Thymus (tissue), 14 donors: ENCODE measurements at places on chromosomes 6 and 20.

GRCh38 chr6:91874971-91875370 lies 1288.1 kb upstream of the MAP3K7 start:
- no peaks in the 10 kb centered on the region for H3K36me3 ChIP-seq
- no peak for DNase-seq
- no peaks in the 10 kb centered on the region for H3K27me3 ChIP-seq
- H3K4me1 ChIP-seq = no peaks in the 10 kb centered on the region
- no peak overlapping the region for H3K4me3 ChIP-seq

GRCh38 chr6:157400676-157401075 lies 19.7 kb downstream of the ZDHHC14 start:
- H3K4me3 ChIP-seq = no peak overlapping the region
- no peak overlapping the region for H3K27ac ChIP-seq
- no peaks in the 10 kb centered on the region for H3K36me3 ChIP-seq

DNA sequence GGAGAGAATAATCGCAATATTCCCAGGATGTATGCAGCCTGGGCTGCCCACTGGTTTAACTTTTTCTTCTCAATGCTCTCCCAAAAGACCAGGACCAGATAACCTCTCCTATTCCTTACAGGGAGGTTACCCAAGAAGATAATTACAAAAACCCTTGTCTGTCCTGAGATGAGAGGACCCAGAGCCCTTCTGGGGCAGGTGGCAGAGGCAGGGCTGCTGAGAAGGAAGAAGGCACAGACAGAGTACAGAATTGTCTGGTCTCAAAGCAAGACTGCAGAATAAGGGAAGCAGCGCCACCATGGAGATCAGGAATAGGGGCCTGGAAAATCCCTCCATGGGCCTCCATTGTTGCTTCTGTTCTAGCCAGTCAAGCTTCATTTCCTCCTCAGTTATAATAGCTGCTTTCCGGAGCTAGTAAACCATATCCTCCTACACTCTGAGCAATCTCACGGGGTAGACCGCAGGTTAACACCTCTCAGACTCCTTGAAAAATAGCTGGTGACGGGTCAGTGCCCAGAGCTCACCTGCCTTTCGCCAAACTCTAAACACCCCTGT lies 463 bp upstream of the HLA-DMB start:
- H3K27ac ChIP-seq = peak overlapping the region; percentile 94
- H3K4me3 ChIP-seq = peak overlapping the region; percentile 7
- H3K4me1 ChIP-seq = peaks cover 17% of the 10 kb centered on the region
- no peaks in the 10 kb centered on the region for H3K27me3 ChIP-seq

- no peaks in the 10 kb centered on the region for H3K4me1 ChIP-seq
- no peak overlapping the region for H3K27ac ChIP-seq
- peak; percentile 1 for DNase-seq
- H3K27me3 ChIP-seq = no peaks in the 10 kb centered on the region
Observed at GRCh38 chr6:19896693-19897010, 59.5 kb downstream of the ID4 start.

- H3K4me1 ChIP-seq = peaks cover 28% of the 10 kb centered on the region
- H3K27me3 ChIP-seq = no peaks in the 10 kb centered on the region
- H3K27ac ChIP-seq = no peak overlapping the region
- H3K36me3 ChIP-seq = peaks cover 59% of the 10 kb centered on the region
Observed at GRCh38 chr20:37193226-37193625, 13.9 kb upstream of the MROH8 start.

GRCh38 chr20:10705801-10706459 lies 32.1 kb upstream of the JAG1 start:
- no peak for DNase-seq
- H3K27me3 ChIP-seq = no peaks in the 10 kb centered on the region
- H3K36me3 ChIP-seq = no peaks in the 10 kb centered on the region

GRCh38 chr6:44662461-44663121 lies 275.1 kb downstream of the CDC5L start:
- H3K4me1 ChIP-seq = peaks cover 6% of the 10 kb centered on the region
- no peak overlapping the region for H3K4me3 ChIP-seq
- H3K27me3 ChIP-seq = no peaks in the 10 kb centered on the region
- peak overlapping the region; percentile 42 for H3K27ac ChIP-seq
- no peak for DNase-seq

GRCh38 chr20:63567386-63568169 lies 6.5 kb downstream of the HELZ2 start:
- H3K36me3 ChIP-seq = peaks cover 21% of the 10 kb centered on the region
- no peak overlapping the region for H3K4me3 ChIP-seq
- peaks cover 15% of the 10 kb centered on the region for H3K4me1 ChIP-seq
- no peak overlapping the region for H3K27ac ChIP-seq
- H3K27me3 ChIP-seq = peaks cover 31% of the 10 kb centered on the region

- H3K27ac ChIP-seq = no peak overlapping the region
- no peaks in the 10 kb centered on the region for H3K4me1 ChIP-seq
- H3K27me3 ChIP-seq = no peaks in the 10 kb centered on the region
- DNase-seq = no peak
- H3K36me3 ChIP-seq = no peaks in the 10 kb centered on the region
- no peak overlapping the region for H3K4me3 ChIP-seq
Observed at GRCh38 chr20:16257021-16257420, 316.2 kb downstream of the KIF16B start.

- H3K36me3 ChIP-seq = no peaks in the 10 kb centered on the region
- H3K27ac ChIP-seq = no peak overlapping the region
- H3K27me3 ChIP-seq = no peaks in the 10 kb centered on the region
- no peaks in the 10 kb centered on the region for H3K4me1 ChIP-seq
Observed at GRCh38 chr6:36642913-36643817, 35.3 kb upstream of the CDKN1A start.

DNA sequence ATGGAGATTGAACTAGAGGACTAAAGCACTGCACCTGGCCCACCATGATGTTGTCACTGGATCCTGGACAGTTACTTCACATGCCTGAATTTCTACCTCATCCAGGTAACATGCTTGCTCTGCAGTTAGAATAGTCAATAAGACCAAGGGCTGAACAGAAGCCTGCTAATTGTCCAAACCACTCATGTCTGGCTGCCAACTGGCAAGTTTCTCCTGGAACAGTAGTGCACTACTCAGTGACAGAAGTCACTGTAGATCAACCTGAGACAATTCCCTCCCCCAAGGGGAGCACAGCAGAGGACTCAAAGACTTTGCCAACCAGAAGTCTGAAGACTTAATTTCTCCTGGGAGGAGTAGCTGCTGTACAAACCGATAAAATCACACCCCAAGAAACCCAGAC lies 454.6 kb upstream of the MARCKS start:
- no peak overlapping the region for H3K4me3 ChIP-seq
- no peak for DNase-seq
- H3K27me3 ChIP-seq = no peaks in the 10 kb centered on the region
- no peaks in the 10 kb centered on the region for H3K36me3 ChIP-seq
- H3K4me1 ChIP-seq = no peaks in the 10 kb centered on the region
- no peak overlapping the region for H3K27ac ChIP-seq

- H3K27ac ChIP-seq = peak overlapping the region; percentile 99
- no peaks in the 10 kb centered on the region for H3K36me3 ChIP-seq
- no peak for DNase-seq
- H3K4me1 ChIP-seq = peaks cover 42% of the 10 kb centered on the region
Observed at GRCh38 chr6:159062976-159063375, 18.2 kb upstream of the TAGAP start.

GRCh38 chr6:166830185-166830890 lies 126.0 kb downstream of the RNASET2 start:
- no peaks in the 10 kb centered on the region for H3K4me1 ChIP-seq
- DNase-seq = no peak
- no peak overlapping the region for H3K4me3 ChIP-seq

DNA sequence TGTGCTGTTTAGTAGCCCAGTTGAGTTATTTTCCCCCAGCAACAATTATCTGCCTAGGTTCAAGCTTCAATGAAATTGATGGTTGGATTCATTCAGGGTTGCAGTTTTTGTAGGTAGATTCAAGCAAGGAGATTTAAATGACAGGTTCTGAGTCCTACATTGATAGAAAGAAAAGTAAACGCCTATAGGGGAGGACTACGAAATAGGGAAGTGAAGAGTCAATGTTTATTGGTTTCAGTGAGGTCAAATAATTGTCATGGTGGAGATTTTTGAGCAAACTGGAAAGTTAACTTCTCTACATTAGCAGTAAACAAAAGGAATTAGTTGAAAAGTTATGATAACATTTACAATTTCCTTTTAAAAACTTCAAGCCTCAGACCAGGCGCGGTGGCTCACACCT lies 734 bp upstream of the WFDC13 start:
- no peak overlapping the region for H3K4me3 ChIP-seq
- H3K27me3 ChIP-seq = no peaks in the 10 kb centered on the region
- DNase-seq = no peak
- no peaks in the 10 kb centered on the region for H3K36me3 ChIP-seq
- H3K27ac ChIP-seq = no peak overlapping the region
- H3K4me1 ChIP-seq = no peaks in the 10 kb centered on the region

DNA sequence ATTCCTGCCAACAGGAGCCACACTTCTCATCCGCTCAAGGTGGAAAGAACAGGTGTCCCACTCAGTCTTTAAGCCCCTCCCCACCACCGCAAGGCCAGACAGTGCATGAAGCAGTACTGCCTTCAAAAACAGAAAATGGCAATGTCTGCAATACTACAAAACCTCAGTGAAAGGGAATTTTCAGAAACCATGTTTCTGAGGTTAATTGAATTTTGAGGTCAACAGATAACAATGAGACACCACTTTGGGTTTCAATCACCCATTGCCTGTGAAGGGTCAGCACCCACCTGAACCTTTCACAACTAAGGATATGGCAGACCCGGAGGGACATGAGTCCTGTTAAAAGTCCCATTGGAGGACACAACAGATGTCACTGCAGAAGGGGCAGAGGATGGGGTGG lies 13.0 kb downstream of the ZC3H12D start:
- no peaks in the 10 kb centered on the region for H3K27me3 ChIP-seq
- no peaks in the 10 kb centered on the region for H3K36me3 ChIP-seq
- H3K4me3 ChIP-seq = no peak overlapping the region
- H3K27ac ChIP-seq = no peak overlapping the region
- DNase-seq = no peak

GRCh38 chr20:21237956-21238799 lies 65.0 kb upstream of the XRN2 start:
- no peak for DNase-seq
- H3K36me3 ChIP-seq = no peaks in the 10 kb centered on the region
- H3K27me3 ChIP-seq = no peaks in the 10 kb centered on the region
- H3K27ac ChIP-seq = no peak overlapping the region
- no peaks in the 10 kb centered on the region for H3K4me1 ChIP-seq
- H3K4me3 ChIP-seq = no peak overlapping the region

DNA sequence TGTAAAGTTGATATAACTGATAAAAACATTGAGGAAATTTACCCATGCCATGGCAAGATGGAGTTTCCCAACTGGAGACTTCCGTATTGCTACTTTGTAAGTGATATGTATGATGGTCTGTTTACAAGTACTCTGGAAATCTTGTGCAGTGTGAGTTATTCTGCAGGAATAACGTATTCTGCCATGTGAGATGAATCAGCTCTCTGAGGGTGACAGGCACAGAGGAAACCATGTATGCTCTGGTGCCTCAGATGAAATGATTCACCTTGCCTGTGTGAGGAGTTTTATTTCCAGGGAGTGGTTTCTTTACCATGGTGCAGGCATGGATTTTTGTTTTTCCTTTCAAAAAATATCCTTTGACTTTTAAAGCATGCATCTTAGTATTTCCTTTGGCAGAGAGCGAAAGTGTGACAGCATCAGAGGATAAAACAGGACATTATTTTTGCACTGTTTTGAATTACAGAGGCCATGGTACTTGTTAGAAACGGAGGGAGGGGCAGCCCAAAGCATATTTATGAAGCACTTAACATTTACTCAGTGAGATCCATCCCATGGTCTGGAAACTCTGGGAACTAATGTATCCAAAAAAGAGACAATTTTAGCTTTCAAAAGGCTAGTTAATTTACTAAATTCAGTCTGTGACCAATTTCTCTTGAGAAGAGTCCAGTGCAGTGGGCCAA lies 36.0 kb upstream of the MTRF1L start:
- no peak overlapping the region for H3K27ac ChIP-seq
- no peak for DNase-seq
- no peaks in the 10 kb centered on the region for H3K36me3 ChIP-seq
- no peak overlapping the region for H3K4me3 ChIP-seq
- no peaks in the 10 kb centered on the region for H3K27me3 ChIP-seq

GRCh38 chr6:142357879-142358278 lies 56.1 kb downstream of the ADGRG6 start:
- H3K27ac ChIP-seq = no peak overlapping the region
- no peak for DNase-seq
- H3K4me3 ChIP-seq = no peak overlapping the region
- peaks cover 23% of the 10 kb centered on the region for H3K4me1 ChIP-seq

GRCh38 chr6:15090145-15090579 lies 155.7 kb upstream of the JARID2 start:
- no peak for DNase-seq
- no peak overlapping the region for H3K27ac ChIP-seq
- no peaks in the 10 kb centered on the region for H3K36me3 ChIP-seq
- H3K4me1 ChIP-seq = no peaks in the 10 kb centered on the region
- no peaks in the 10 kb centered on the region for H3K27me3 ChIP-seq
- H3K4me3 ChIP-seq = no peak overlapping the region

DNA sequence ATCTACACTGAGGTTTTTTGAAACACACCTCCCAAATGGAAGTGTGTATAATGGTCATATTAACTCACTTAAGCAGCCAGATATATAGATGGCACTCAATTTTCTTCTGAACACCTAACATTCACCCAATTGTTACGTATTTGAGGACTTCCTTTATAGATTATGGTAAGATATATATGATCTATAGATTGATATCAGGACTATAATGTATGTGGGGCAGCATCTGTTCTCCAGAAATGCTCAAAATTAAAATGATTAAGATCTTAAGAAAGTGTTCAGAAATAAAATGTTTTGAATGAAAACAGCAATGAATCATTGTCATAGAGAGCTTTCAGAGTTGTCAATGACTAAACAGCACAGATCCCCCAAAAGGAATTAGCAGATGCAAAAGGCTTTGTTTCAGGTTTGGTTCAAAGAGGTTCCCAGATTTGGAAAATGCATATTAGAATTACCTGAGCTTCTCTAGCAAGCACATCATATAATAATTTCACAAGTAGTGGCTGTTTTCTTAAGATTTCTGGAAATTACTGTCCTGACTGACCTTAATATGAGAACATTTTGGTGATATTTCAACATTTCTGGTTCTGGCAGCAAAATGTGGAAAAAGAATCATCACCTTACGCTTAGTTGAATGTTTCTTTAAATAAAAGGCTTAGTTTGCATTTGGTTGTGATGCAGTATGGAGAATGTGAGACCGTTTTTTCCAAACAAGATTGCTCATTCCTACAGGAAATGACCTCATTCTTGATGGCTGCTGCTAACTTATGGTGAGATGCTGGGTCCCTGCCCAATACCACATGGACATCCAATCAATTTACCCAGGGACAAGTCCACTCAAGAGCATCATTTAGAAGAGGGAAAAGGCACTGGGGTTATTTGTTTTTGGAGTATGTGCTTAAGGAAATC lies 31.5 kb downstream of the TRAF3IP2 start:
- no peak overlapping the region for H3K27ac ChIP-seq
- H3K36me3 ChIP-seq = peaks cover 55% of the 10 kb centered on the region

DNA sequence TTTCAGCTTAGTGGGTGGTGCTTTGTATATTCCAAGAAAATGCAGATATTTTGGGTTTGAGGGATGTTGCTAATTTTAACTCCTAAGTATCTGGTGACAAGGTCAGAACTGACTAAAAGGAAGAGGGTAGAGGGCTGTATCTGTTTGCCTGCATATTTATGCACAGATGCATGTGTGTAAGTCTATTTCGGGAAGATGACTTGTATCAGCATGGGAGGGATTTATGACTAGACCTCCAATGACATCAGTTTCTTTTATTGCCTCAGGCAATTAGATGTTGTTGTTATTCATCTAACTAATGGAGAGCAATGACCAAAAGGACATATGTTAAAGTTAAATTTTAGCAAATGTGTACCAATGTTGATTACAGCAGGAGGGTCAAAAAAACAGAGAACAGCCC lies 734.3 kb downstream of the QKI start:
- H3K4me3 ChIP-seq = no peak overlapping the region
- no peaks in the 10 kb centered on the region for H3K36me3 ChIP-seq
- H3K4me1 ChIP-seq = no peaks in the 10 kb centered on the region
- no peaks in the 10 kb centered on the region for H3K27me3 ChIP-seq
- no peak for DNase-seq
